Fibroblast of lung (primary cell): ENCODE measurements at places on chromosomes 7 and 10. TPM values are rescaled to one million over a fixed set of nuclear protein-coding genes. Genes with fewer than 3 reads are reported as not detected.

Gene RELN
- 0.33 and 1.8 TPM in 2 replicates for total RNA-seq

Gene FAM25C
- not detected in 2 replicates for total RNA-seq

Gene HECTD2
- total RNA-seq: 7.2 and 8.3 TPM in 2 replicates

Gene HACD1
- 23.1 and 37.7 TPM in 2 replicates for total RNA-seq

Gene DBF4
- total RNA-seq: 11.3 and 13.9 TPM in 2 replicates

Gene DNAH11
- total RNA-seq: under 0.01 and 0.33 TPM in 2 replicates

Gene FAM25G
- not detected in 2 replicates for total RNA-seq

Gene PAX4
- not detected in 2 replicates for total RNA-seq

Gene HOGA1
- total RNA-seq: 1.0 and 1.5 TPM in 2 replicates

Gene KNDC1
- total RNA-seq: 0.26 and 0.50 TPM in 2 replicates

GRCh38 chr10:8037941-8038894, 16.3 kb upstream of the GATA3 start:
- DNase-seq: no peak

GRCh38 chr10:77907900-77908717, 18.4 kb downstream of the DLG5 start:
- no peak for DNase-seq

GRCh38 chr10:99395750-99396445, 34.5 kb downstream of the GOT1 start:
- peak; percentile 89 for DNase-seq

- no peak for DNase-seq
Measured at GRCh38 chr10:75592791-75593643, 161.6 kb downstream of the LRMDA start.

GRCh38 chr7:156947120-156947843, 2.2 kb upstream of the NOM1 start:
- no peak for DNase-seq

DNA sequence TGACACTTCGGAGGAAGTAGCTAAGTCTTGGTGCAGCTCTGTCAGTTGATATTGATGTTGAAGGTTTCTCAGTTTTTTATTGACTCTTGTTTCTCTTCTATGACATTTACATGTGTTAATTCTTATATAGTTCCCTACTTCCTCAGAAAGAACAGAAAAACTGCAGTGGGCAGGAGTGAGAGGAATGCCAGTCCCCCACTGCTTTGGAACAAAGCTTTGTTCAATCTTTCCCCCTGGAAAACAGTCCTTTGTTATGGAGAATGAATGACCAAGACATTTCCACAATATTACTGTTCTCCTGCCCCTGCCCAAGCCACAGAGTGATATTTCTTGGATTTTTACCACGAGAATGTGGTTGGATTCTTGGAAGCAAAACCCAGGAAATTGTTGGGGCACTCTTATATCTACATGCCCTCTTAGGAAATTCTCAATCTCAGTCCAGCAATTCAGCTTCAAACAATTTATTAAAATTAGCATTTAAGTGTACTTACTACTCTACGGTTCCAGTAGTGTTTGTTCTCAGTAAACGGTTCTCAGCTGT, 258.0 kb upstream of the KCND2 start:
- peak; percentile 40 for DNase-seq

DNA sequence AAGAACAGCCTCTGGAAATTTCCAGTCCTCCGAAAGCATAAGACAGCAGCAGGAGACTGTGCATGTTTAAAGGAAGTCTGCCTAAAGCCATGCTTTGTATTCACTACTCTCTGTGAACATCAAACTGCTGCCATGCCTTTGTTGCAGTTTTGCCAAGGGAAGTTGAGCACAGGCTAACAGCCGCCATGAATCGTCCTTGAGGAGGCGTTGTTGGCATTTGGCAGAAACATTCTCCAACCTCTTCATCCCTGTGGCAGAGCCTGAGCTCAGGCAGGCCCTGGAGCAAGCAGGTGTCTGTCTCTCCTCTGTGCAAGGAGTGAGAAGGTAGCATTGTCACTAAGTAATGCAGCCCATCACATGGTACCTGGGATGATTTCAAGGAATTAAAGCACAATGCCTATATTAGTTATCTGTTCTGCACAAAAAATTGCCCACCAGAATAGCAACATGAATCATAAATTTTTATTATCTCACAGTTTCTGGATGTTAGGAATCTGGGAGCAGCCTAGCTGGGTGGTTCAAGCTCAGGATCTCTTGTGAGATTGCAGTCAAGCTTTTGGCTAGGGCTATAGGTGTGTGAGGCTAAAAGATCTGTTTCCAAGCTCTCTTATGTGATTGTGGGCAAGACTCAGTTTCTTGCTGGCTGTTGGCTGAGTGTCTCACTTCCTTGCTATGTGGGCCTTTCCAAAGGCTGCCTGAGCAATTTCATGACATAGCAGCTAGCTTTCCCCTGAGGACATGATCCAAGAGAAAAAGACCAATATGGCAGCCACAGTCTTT, 46.5 kb upstream of the KIAA1217 start:
- peak; percentile 6 for DNase-seq

DNA sequence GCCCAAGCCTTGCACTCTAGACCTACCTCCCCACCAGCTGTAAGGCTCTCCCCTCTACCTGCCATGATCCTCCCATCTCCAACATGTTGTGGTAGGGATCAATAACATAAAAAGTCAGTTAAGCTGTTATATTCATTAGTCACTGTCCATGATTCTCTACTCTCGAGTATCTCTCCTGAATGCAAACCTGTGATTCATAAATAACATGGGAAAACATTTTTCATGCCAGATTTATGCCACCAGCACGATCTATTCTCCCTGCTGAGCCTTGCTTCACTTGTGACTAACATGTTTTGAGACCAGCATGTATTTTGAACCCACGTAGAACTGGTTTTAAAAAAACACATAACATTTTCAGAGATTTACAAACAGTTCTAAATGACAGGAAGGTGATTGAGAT, 30.3 kb downstream of the TMEM168 start:
- peak; percentile 6 for DNase-seq

DNA sequence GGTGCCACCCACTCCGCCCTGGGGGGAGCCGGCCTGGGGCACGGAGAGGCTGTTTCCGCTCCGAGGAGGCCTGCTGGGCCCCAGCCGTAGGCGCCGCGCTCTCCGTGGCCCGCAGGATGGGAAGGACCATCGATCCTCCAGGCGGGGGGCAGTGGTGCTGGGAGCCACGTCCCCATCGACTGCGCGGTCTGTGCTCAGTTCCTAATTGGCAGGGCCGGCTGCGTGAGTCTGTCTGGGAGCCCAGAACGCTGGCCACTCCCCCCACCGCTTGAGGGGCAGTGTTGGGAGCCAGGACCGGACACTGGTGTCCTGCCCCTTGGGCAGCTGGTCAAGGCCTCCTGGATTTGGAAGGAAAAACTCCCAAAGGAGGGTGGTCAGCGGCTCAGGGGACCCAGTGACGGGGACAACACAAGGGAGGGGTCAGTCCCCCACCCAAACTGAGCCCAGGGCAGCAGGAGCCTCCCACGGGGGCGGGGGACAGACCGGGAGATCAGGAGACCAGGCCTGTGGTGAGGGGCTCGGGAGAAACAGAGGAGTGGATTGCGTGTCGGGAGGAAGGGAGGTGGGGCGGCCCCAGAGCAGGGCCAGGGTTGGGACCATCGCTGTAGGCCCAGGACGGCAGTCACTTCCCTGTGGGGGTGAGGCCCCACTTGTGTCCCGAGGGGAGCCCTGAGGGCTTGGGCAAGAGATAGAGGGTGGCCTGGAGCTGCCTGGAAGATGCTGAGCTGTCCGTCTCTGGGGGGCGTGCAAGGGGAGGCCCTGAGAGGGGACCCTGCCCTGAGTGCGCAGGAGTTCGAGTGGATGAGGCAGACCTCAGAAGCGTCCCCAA, 89.0 kb downstream of the UNCX start:
- DNase-seq: no peak

- DNase-seq: no peak
Measured at GRCh38 chr10:58853668-58854067, 322.8 kb upstream of the PHYHIPL start.

DNA sequence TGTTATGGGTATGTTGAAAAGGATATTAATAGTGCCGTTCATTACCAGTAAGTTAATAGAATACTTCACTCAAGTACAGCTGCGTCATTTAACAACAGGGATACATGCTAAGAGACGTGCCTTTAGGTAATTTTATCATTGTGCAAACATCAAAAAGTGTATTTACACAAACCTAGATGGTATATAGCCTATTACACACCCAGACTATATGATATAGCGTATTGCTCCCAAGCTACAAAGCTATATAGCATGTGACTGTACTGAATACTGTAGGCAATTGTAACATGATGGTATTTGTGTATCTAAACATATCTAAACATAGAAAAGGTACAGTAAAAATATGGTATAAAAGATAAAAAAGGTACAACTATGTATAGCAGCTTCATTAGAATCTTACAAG, 11.1 kb upstream of the PRKG1 start:
- no peak for DNase-seq

DNA sequence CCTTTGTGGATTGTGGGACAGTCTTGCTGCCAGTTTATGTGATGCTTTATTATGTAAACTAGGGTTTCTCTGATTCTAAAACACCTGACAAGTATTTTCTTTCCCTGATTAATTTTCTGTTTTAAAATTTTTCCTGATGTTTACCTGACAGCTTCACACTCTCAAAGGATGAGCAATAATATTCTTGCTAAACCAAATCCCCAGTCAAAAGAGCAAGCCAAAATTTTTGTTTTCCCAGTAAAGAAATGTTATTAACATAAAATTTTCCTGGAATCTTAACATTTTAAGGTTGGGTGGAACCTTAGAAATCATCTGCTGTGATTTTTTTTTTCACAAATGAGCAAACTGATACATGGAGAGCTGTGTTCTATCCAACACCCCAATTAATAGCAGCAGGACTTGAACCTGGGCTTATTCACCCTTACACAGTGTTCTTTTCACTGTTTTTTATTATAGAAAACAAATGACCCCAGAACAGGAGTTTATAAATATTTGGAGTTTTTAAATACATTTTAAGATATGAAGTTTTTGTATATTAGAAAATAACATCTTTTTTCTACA, 185.2 kb upstream of the VIPR2 start:
- DNase-seq: no peak

- DNase-seq: peak; percentile 23
Measured at GRCh38 chr7:107394276-107394675, 75.6 kb upstream of the GPR22 start.
